ENCODE measurements at places on chromosomes 13 and 19.
A peak's percentile ranks its signal among the peaks of the same experiment; 100 is the strongest.

- no peak for DNase-seq
Measured at GRCh38 chr13:110289174-110289573, 17.8 kb downstream of the COL4A1 start.

GRCh38 chr19:43699506-43700394, 16.1 kb upstream of the IRGC start:
- DNase-seq = no peak

- DNase-seq = no peak
Measured at GRCh38 chr19:37979547-37980082, 72.6 kb downstream of the SIPA1L3 start.

DNA sequence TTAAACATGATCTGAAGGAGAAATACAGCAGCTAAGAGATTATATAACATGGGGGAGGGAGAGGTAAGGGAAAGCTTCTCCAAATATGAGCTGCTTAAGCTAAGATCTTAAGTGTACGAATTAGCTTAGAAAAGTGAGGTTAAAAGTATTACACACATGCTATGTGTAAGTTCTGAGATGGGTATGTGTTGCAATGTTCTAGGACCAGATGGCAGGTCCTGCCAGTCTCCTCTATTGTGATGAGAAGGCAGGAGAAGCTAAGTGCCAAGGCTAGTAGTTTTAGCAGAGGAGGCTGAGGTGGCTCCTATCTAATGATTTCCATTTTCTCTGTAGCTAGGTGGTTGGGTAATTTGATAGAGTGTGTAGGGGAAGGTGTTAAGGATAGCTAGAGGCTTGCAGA, 57.6 kb downstream of the MICU2 start:
- DNase-seq = no peak

DNA sequence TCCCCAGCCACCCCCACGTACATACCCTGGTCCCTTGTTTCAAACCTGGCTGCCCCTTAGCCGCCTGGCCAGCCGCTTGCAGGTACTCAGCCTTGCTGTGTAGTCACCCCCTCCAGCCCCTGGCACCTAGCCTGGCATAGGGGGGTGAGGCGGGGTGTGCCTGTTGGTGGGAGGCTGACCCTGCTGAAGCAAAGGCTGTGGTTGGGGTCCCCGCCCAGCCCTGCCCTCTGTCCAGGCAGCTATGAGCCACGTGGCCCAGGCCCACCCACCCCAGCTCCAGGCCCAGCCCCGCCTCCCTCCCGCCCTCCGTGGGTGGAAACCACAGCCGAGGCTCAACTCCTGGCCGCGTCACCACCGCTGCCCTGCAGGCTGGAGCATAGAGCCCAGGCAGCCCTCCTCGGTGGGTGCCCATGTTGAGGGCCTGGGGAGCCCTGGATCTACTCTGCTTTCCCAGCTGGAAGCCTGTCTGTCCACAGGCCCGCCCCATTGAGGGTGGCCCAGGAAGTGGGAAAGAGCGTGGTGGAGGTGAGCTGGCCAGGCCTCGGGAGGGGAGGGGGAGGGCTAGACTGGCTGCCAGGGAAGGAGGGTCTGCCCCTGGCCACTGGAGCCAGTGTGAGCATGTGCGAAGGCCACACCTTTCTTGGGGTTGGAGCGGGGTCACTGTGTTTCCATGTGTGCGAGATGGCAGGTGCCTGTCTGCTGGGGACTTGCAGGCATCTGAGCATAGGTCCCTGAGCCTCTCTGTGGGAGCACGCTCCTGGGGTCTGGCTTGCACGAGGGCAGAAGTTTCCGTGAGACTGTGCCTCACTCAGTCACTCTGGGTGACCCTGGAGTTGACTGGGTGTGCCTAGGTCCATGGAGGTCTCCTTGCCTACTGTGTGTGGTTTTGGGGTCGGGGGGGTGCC, 31.0 kb downstream of the PAK4 start:
- no peak for DNase-seq

DNA sequence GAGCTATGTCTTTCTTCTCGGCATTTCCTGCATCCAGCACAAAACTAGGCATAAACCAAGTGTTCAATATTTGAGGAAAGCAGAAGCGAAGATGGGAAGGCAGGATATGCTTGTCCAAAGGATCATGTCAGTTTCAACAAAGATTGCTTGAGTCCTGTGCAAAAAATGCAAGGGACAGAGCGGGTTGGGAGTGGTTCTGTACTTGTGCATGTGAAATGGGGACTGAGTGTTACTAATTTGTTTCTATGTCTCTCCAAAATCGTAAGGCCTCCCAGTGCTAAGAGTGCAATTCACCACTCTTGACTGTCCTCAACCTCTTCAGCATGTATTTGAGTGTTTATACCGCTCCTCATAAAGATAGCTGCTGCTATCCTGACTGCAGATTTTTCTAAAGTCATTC, 166.2 kb downstream of the DLEU7 start:
- no peak for DNase-seq

DNA sequence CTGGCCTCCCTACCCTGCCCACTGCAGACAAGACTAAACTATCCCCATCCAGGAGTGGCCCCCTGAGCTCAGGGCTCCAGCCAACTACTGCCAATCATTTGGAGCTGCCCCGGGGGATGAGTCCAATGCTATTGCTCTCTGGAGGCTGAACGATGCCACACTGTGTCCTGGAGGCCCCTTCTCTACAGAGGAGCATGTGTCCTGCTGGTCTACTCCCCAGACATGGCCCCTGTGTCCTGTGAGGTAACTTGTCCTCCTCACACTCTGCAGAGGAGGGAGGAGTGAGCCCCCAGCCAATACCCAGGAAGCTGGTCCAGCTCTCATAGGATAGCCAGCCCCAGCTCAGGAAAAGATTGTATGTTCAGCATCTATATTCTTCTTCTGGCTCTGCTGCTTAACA, 159.1 kb upstream of the GPR12 start:
- no peak for DNase-seq

GRCh38 chr13:109275852-109276251, 510.5 kb downstream of the IRS2 start:
- DNase-seq = no peak

GRCh38 chr13:43260999-43261398, 237.6 kb downstream of the DNAJC15 start:
- no peak for DNase-seq

- no peak for DNase-seq
Measured at GRCh38 chr13:100835695-100836094, 161.1 kb upstream of the TMTC4 start.

GRCh38 chr13:97212601-97213040, 9.5 kb upstream of the MBNL2 start:
- no peak for DNase-seq

GRCh38 chr19:28736528-28736927, 476.4 kb downstream of the UQCRFS1 start:
- DNase-seq = no peak

DNA sequence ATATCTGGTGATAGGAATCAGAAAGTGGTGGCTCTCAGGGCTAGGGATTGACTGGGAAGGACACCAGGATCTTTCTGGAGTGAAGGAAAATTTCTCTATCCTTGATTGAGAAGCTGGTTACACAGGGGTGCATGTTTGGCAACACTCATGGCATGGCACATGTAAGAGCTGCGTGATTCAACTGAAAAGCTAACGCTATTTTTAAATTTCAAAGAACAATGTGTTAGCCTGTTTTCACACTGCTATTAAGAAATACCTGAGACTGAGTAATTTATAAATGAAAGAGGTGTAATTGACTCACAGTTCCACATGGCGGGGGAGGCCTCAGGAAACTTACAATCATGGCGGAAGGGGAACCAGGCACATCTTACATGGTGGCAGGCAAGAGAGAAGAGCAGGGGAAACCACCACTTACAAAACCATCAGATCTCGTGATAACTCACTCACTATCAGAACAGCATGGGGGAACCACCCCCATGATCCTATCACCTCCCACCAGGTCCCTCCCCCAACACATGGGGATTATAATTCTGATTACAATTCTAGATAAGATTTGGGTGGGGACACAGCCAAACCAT, 7.4 kb downstream of the SIGLEC8 start:
- DNase-seq = peak; percentile 27

DNA sequence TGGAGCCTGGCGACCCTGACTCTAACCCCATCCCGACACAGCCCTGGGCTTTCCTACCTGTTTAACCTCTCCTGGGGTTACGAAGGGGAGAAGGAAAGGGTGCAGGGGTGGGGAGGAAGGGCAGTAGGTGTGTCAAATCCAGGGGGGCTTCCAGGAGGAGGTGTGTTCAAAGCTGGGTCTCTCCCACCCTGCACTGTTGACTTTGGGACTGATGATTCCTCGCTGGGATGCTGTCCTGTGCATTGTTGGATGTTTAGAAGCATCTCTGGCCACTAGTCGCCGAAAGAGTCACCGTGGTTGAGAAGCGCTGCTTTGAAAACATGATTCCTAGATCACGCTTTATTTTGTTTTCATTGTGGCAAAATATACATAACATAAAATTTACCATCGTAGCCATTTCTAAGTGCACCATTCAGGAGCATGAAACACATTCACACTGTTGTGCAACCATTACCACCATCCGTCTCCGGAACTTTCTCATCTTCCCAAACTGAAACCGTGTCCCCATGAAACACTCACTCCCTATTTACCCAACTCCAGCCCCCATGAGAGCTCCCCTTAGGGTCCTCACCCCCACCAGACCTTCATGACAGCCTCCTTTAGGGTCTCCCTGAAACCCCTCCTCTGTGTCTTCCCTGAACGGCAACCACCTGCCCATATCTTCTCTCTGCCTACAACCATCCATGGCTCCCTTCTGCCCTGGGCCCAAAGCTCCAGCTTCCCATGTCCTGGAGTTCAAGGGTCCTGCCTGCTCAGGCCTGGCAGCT, 4.4 kb upstream of the FCER2 start:
- DNase-seq = no peak

- DNase-seq = no peak
Measured at GRCh38 chr13:110347535-110348308, 40.6 kb downstream of the COL4A2 start.

DNA sequence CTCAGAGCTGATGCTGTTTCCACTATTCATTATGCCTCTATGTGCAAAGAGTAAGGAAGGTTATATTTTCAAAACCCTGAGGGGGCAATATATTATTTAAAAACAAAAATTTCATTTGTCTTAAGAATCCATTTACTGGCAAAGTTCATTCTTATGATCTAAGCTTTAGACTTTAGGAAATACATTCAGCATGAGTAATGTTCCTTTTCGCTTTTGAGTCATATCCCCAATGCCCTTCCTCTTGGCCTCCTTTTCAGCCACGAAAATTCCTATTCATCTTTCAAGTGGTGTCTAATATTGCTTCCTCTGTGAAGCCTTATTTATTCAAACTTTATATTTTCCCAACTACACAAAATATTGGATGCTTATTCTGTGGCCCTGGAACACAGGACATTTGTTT, 1317.0 kb downstream of the PCDH9 start:
- DNase-seq = no peak

DNA sequence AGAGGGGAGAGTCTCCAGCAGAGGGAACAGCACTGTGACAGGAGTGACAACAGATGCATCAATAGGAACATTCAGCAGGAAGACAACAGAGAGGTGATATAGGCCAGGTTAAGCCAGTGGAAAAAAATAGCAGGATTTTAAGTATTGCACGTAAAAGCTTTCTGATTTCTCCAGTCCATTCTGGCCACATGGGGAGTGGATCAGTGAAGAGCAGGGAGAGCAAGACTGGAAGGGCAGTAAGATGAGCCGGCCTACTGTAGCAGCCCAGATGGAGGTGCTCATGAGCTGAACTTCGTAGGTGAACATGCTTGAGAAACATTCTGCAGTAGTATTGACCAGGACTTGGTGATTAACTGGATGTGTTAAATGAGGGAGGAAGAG, 1.7 kb downstream of the UTP14C start:
- DNase-seq = no peak

GRCh38 chr13:98035373-98035772, 81.9 kb downstream of the IPO5 start:
- no peak for DNase-seq

DNA sequence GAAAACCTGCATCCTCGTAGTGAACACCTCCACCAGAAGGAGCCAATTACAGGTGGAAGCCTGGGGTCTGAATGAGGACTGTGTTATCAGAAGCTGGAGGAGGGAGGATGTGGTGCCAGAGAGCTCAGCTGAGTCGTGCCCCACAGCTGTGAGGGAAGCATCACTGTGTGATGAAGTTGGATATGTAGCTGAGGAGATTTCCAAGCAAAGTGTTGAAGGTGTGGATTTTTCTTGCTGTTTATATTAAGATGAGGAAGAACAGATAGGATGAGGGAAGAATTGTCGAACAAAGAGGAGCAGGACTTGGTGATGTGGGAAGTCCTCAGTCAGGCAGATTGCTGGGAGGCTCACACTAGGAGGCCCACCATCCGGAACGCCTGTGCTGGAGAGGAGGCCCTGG, 4.4 kb downstream of the RAB20 start:
- no peak for DNase-seq

GRCh38 chr13:97905517-97905916, 48.0 kb upstream of the IPO5 start:
- no peak for DNase-seq

DNA sequence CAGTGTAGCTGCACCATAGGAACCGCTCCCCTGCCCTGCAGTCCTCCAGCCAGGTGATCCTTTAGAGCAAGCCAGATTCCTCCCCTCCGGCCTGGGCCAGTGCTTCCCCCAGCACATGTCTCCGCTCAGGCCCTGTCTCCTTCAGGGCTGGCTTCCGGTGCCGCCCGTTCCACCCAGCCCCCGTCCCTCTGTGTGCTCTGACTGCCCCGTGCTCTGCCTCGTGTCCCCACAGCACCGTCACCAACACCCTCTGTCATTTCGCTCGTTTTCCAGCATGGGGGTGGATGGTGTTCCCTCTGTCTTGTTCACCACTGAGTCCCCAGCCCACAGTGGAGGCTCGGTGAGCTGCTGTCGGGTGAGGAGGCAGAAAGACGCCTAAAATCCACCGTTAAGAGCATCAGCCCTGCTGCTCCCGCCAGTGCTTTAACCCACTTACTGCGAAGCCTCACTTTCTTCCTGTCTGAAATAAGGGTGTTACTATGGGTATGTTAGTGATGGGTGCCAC, 54.5 kb downstream of the TSSK6 start:
- DNase-seq = peak; percentile 68

- DNase-seq = no peak
Measured at GRCh38 chr13:112776971-112777370, 87.1 kb downstream of the ATP11A start.

GRCh38 chr13:113151745-113152690, 6.4 kb upstream of the PROZ start:
- DNase-seq = no peak

GRCh38 chr19:41930926-41931592, 2.8 kb upstream of the ERFL start:
- no peak for DNase-seq

- no peak for DNase-seq
Measured at GRCh38 chr13:80906860-80907259, 565.9 kb upstream of the SPRY2 start.

Data from stimulated activated CD8-positive, alpha-beta memory T cell treated with anti-CD3 and anti-CD28 coated beads, Interleukin-7, amount 100 ng/mL, for 4 hours (primary cell).